ENCODE measurements at places on chromosomes 16 and 17.

DNA sequence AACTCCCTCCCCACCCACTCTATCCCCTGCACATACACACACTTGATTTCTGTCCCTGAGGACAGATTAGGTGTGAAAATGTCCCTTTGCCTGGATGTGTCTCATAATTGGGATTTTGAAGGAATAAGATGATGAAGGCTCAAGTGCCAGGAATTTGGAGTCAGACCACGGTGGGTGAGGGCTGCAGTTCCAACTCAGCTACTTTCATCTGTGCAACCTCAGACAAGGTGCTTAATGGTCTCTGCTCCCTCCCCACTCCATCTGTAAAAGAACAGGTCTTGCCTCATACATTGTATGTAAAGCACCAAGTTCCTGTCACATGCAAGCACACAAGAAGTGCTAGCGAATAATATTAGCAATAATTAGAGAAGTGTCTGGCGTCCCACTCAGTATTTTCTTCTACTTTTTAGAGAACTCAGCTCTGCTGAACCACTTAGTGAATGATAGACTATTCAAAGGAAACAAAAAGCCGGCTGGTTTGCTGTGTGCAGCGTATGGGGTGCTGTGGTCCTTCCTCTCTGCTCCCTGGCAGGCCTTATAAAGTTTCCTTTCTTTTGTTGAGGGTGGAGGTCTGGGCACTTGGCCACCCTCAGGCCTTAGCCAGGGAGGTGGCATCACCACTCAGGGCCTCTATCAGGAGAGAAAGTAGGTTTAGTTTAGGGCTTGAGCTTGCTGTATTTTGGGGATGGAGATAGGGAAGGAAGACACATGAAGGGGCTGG, 6.4 kb downstream of the TBX4 start:
- DNase-seq = no peak

DNA sequence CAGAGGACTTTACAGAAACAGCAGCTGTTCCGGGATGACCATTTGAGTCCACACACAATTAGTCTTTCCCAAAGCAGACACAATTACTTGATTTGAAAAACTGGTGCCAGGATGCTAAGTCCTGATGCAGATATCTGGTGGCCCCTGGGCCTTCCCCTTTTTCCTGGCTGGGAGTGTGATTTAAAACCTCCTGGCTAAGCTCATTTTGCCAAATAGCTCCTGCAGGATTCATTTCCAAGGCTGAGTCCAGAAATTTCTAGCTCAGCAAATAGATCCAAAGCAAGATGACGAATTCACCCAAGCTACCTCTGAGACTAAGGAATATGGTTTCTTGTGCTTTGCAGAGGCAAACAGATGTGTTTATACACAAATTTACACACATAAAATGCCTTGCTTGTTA, 422.2 kb downstream of the CA10 start:
- DNase-seq = no peak

DNA sequence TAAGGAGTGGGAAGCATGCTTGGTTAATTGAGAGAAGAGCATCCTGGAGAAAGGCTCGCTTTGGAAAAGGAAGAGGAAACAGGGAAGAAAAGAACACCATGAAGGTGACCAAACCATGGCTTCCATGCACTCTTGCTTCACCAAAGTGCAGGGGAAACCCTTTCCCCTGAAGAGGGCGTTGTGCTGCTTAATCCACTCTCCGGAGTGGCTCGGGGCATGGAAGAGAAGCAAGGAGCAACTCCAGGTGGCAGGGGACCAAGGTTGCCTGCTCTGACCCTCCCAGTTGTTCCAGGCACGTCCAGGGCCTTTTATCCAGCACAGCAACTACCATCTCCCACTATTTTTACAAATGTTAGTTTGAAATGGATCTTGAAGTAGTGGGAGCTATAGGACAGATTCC, 108.1 kb downstream of the STX8 start:
- no peak for DNase-seq

DNA sequence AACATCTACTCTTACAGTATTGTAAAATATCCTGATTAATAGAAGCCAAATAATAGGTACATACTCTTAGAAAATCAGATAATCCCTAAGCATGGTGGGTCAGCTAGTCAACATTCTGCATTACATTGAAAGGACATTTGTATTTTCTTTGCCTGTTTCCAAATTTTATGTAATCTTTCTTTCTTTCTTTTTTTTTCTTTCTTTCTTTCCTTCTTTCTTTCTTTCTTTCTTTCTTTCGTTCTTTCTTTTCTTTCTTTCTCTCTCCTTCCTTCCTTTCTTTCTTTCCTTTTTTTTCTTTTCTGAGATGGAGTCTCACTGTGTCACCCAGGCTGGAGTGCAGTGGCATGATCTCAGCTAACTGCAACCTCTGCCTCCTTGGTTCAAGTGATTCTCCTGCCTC, 18.9 kb downstream of the ITGB3 start:
- DNase-seq = no peak

DNA sequence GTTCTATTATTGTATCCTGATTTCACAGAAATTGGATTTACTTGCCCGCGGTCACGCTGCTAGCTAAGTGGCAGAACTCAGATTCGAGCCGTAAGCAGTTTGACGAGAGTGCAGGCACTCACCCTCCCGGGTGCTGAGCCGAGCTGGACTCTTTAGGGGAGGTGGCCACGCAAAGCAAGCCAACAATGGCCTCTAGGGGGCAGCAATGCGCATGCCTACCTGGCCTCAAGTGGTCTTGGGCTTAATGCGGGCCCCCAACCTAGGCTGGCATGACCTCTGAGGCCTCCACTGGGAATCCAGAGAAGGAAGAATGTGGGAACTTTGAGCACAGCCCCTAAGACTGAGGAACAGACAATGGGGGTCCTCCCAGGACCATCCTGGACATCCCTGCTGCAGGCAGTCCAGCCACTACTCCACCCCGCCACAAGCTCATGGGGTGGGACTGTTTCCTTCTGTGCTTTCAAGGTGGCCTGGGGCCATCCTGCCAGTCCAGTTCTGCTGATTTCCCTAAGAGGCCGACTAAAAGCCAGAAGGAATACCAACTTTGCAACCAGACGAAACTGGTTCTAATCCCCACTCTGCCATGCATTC, 276.5 kb downstream of the XYLT1 start:
- peak; percentile 28 for DNase-seq

DNA sequence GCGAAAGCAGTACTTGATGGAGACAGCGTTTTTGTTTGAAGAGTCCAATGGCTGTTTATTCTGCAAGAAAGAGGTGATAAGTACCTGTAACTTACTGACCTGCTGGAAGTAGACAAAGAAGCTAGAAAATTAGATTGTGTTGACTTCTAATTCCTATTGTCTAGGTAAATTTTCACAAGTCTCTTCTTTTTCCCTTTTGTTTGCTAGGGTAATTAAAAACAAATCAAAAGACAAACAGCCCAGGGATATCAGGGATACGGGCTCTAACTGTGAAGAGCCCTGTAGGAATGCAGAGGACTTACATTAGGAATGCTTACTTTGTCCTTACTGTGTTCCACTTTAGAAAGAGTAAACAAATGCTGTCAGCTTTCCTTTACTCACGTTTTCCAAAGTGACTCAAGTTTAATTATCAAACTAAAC, 7.0 kb downstream of the PSME3IP1 start:
- DNase-seq = no peak

GRCh38 chr17:10614536-10615155, 42.5 kb downstream of the MYH3 start:
- no peak for DNase-seq

DNA sequence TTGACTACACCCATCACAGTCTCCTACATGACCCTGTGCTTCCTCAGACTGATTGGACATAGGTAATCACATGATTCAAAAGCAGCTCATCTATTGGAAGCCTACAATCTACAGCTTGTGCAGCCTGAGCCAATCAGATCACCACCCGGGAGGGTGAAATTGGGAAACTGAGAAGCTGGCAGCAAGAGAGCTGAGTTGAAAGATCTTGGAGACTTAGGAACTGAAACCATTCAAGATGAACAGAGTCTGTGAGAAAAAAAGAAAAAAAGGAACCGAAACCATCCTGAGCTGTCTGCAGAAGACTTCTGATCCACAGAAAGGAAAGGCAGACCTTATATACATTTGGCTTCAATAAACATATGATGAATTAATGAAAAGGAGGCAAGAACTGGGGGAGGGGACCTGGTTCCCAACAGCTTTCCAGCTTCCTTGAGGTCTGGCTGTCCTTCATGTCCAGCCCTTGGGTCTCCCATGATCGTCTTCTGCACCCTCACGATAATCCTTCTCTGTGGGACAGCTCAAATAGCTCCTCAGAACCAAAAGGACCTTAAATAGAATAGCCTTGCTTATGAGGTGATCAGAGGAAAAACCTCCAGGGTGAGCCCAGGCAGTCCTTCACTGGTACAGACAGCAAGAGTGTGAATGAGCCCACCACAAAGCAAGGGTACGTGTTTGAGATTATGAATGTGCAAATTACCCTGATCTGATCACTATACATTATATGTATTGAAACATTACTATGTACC, 32.6 kb downstream of the PLXDC1 start:
- DNase-seq = no peak

DNA sequence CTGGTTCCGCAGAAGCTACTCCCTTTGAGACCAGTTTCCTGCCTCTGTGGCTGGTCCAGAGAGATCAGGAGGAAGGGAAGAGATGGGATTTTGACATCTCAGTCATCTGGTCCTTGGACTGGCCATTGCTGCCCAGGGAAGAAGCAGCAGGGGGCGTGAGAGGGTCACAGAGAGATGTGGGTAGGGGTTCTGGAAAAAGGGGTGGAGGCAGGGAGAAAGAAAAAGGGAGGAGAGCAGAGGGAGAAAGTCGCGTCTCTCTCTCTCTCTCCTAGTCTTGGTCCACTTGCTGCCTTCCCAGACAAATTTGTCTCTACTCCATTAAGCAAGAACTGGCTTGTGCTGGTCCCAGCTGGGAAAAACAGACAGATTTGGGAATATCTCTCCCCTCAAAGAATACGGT, 4.4 kb downstream of the SHBG start:
- no peak for DNase-seq

DNA sequence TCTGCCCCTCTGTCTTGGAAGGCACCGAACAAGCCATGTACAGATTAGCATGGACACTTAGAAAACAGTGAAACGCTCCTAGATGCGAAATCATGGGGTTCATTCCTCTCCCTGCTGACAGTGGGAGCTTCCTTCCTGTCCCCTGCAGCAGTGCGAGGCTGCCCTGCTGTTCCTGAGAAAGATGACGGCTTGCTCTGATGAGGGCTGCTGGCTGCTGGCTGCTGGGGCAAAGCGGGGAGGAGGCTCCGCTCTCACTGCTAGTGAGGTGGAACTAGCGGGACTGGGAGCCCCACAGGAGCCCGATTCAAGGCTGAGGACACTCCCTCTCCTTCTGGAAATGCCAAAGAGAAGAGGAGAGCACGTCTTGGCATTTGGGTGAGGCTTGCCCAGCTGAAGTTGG, 25.9 kb upstream of the CACNG4 start:
- no peak for DNase-seq

DNA sequence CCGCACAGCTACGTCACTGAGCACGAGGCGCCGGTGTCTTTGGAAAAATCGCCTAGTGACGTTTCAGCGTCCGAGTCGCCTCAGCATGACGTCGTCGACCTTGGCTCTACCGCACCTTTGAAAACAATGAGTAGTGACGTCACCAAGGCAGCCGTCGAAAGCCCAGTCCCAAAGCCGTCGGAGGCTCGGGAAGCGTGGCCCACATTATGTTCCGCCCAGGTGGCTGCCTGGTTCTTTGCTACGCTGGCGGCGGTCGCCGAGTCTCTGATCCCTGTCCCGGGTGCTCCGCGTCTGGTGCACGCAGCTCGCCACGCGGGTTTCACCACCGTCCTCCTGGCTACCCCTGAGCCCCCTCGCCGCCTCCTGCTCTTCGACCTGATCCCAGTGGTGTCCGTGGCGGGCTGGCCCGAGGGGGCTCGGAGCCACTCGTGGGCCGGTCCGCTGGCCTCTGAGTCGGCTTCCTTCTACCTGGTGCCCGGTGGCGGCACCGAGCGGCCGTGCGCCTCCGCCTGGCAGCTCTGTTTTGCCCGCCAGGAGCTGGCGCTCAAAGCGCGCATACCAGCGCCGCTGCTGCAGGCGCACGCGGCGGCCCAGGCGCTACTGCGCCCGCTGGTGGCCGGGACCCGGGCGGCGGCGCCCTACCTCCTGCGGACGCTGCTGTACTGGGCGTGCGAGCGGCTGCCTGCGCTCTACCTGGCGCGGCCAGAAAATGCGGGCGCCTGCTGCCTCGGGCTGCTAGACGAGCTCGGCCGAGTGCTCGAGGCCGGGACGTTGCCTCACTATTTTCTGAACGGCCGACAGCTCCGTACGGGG, 1.5 kb downstream of the TMEM102 start:
- DNase-seq = peak; percentile 57

GRCh38 chr17:51901242-51901641, 257.3 kb downstream of the CA10 start:
- no peak for DNase-seq

GRCh38 chr16:12252616-12253015, 276.1 kb downstream of the SNX29 start:
- DNase-seq = no peak

DNA sequence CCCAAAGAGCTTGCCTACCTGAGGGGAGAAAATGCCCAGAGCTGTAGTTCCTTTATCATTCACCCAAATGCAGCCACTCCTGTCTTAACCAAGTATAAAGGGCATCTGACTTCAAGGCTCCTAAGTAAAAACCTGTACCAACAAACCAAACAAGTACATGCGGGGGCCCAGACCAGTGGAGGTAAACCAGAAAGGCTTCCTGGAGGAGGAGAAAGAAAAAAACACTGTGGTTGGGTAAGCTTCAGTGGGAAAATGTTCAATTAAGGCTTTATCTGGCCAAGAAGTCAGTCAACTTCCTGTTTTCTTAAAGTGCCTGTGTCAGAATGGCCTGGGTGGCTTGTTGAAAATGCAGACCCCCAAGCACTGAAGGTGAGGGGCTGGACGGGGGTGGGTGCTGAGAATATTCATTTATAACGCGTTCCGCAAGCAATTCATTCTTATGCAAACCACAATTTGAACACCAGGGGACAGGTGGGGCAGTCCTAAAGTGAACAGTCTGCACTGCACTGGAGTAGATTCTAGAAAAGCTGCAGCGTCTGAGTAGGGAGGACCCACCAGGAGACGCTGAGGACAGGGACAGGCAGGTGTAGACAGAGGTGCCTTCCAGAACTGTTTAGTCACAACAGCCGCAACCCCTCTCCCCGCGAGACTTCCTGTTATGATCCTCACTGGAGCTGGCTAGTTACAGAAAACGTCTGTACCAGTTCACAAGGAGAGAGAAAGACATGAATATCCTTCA, 467.1 kb downstream of the SOX9 start:
- no peak for DNase-seq

DNA sequence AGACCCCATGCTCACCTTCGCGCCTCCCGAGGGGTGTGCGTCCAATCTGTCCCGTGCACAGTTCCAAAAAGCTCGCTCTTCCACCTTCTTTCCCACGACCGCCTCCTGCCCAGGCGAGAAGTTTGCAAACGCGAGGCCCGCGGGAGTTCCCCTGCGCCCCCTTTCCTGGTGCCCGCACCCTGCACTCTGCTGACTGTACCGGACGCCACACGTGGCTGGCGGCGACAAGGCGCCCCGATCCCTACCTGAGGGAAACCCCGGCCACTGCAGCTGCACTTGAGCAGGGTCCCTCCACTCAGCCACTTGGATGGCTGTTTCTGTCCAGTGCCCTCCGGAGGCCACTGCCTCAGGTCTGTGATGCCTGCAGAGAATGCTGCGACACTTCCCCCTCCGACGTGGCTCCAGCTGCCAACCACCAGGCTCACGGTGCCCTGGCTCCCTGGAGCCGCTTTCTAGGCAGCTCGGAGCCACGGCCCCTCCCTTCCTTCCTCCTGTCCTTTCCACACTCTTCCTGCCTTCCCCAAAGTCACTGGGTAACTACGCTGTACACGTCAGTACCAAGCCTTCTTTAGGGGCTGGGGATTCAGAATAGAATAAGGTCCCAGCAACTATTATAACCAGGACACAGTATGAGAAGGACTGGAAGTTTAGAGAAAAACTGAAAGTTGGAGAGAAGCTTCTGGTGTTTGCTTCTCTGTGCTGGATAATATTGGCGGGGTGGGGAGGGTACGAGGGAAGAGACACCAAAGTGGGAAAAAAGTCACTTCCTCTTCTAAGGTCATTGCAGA, at the start of gene MLKL:
MLKL (minus strand) TSS at position 425 of the 788 bp plus-strand sequence. CDS start 5,105 bp downstream, outside the sequence.
- peak; percentile 30 for DNase-seq

Data from stimulated activated CD8-positive, alpha-beta memory T cell treated with anti-CD3 and anti-CD28 coated beads, Interleukin-7, amount 100 ng/mL, for 1 hour (primary cell).